AG09319 (cell line): ENCODE measurements at places on chromosomes 13 and 19.

DNA sequence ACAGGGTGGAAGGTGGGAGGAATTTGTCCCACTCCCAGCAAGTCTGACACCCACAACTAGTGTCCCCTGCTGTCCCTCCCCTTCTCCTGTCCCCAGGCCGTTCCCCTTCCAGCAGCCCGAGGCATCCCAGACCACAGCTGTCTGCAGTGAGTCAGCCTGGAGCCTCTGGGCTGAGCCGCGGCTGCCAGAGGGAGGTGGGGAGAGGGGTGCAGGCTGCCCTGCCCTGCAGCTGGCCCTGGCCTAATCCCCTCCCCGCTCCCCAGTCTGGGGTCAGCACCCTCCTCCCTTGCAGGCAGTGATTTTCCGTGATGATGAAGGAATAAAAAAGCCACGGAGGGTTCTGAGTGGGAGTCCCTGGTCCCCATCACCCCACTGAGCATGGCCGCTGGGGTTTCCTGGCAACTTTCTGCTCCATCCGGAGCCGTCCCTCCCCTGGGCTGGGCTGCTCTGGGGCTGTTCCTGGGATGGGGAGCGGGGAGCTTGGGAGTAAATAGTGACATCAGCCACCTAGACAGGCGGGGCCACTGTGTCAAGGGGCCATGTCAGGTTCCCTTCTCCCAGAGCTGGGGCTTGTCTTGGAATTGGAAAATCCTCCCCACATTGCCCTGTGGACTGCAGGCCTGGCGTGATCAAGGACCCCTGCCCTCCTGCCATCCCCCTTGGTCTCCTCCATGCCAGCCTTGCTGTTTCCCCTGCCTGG lies 16.8 kb downstream of the SPC24 start:
- DNase-seq = no peak

- DNase-seq = no peak
Measured at GRCh38 chr19:50959731-50960500, 7.1 kb upstream of the KLK5 start.

GRCh38 chr19:10651851-10652250 lies 2.3 kb upstream of the ILF3 start:
- no peak for DNase-seq

- DNase-seq = no peak
Measured at GRCh38 chr19:5202553-5202952, 138.1 kb downstream of the PTPRS start.

- DNase-seq = no peak
Measured at GRCh38 chr19:55939206-55939605, 7.1 kb upstream of the NLRP13 start.

GRCh38 chr13:94109715-94110374 lies 369.6 kb downstream of the DCT start:
- DNase-seq = no peak

DNA sequence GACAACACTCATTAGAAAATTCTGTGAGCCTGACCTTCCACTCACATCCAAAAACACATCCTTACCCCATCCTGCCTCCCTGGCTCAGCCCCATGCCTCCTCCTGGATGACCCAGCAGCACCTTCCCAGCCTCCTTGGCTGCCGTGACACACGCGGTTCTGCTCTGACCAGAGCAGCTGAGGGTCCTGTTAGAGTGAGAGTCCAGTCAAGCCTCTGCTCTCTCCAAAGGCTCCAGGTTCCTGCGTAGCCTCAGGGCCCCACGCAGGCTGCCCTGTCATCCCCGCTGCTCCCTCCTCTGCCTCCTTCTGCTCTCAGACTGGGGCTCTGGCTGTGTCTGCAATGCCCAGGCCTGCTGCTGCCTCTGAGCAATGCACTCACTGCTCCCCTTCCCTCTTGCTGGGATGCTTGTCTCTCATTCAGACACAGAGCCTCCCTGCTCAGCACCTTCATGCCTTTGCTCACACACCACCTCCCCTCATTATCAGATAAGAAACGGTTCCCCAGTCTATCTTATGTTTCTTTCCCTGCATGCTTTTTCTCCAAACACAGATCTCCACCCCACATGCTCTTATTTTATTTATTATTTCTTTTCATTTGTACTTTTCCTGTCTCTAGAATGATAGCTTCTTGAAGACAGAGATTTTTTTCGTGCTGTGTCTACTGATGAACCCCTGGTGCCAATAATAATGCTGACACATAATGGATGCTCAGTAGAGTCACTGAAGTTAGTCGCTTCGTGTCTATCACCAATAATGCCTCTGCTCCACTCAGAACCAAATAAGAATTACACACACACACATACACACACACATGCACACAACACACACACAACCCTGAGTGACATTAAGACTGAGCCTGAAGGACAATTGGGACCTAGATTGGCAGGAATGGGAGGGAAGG lies 10.2 kb upstream of the SIGLEC6 start:
- no peak for DNase-seq

- DNase-seq = no peak
Measured at GRCh38 chr19:16454351-16454918, 17.3 kb downstream of the EPS15L1 start.

DNA sequence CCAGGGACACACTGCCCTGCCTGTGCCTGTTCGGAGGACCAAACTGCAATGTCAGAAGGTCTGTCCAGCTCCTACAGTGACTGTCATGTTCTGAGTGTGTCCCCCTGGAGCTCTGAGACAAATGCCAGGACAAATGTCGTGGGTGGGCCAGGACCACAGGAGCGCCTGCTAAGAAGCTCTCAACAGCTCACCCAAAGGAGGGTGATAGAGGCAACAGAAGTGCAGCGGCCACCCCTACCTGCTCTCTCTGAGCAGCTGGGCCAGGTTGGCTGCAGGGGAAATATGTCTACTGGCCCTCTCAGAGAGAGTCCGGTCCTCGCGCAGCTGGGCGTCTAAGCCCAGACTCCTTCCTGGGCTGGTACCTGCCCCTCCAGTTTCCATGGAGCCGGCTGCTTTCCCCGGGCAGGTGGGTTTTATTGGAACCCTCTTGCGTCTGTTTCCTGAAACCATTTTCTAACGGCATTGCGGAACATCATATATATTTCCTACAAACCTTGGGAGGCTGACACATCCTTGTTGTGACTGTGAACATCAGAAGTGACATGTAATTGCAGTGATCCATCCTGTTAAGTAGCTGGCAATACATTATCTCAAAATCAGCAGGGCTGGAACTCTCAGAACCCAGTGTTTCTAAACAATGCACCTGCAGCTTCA lies 78.1 kb downstream of the CHST8 start:
- DNase-seq = no peak

DNA sequence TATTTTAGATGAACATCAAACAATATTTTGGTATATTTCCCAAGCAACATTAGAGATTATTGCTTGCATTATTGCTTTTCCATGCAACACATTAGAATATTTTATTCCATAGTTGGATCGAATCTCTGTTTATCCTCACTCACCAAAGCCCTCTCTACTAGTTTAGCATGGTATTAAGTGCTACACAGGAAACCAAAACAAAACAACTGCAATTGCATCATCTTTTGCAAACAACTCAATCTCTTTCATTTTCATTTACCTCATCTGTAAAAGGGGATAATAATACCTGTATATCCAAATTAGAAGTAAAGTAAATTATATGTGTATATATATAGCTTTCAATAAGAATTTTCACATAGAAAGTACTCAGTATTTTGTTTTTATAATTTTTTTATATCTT lies 147.8 kb upstream of the PCDH9 start:
- no peak for DNase-seq

GRCh38 chr13:88136098-88136790 lies 465.1 kb downstream of the SLITRK5 start:
- DNase-seq = no peak

GRCh38 chr13:106474912-106475311 lies 60.5 kb downstream of the EFNB2 start:
- DNase-seq = no peak

- no peak for DNase-seq
Measured at GRCh38 chr19:3620145-3620816, 6.3 kb downstream of the CACTIN start.

DNA sequence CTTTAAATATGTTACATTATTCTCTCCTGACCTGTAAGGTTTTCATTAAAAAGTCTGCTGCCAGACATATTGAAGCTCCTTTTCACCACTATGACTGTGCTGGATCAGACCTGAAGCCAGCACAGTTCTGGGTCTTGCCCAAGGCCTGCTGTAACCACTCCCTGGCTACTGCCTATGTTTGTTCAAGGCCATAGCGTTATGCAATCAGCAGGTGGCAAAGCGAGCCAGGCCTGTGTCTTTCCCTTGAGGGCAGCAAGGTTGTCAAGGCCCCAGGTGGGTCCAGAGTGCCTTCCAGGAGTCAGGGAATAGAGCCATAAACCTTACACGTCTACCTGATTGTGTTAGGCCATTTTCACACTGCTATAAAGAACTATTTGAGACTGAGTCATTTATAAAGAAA lies 496.8 kb upstream of the PCDH9 start:
- DNase-seq = no peak

GRCh38 chr13:42990291-42991232 lies 1.5 kb downstream of the EPSTI1 start:
- DNase-seq = no peak

DNA sequence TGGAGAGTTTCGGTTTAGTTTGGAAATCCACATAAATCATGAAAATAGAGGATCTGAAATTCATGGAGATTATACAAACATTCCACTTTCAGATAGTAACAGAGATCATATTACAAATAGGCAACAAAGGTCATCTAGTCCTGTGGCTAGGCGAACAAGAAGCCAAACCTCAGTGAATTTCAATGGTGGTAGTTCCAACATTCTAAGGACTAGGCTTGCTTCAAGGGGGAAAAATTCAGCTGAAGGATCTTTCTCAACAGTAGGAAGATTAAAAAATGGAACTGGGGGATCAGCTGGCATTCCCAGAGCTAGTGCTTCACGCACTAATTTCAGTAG lies 47.0 kb downstream of the FOXO1 start:
- no peak for DNase-seq

DNA sequence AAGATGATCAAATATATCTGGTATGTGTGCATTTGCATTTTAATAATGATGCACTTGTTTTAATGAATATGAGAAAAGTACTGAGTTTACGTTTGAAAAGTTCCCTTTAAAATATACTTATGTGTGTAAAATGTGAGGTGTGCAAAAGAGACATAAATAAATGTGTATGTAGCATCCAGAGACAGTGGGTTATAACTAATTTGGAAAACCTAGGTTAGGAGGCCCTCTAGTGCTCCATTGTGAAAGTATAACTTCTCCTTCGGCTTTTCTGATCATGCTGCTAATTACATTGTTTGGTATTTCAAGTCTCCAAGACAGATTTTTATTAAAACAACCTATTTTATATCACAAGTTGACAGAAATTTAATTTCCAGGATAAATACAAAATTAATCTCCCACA lies 30.1 kb downstream of the SCEL start:
- no peak for DNase-seq

DNA sequence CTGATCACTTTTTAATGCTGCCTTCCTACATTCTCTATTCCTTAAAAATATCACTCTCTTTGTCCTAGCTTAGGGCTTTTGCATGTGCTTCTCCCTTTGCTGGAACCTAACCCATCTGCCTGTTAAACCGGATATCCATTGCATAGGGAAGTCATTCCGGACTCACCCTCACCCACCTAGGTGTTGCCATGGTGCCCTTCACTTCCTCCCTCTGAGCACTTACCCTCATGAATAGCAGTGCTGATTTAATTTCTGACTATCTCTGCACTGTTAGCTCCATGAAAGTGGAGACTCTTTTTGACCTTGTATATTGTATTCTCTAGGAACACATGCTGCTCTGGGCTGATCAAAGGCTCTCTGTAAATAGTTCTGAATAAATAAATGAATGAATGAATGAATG lies 401.9 kb downstream of the PCDH20 start:
- no peak for DNase-seq

DNA sequence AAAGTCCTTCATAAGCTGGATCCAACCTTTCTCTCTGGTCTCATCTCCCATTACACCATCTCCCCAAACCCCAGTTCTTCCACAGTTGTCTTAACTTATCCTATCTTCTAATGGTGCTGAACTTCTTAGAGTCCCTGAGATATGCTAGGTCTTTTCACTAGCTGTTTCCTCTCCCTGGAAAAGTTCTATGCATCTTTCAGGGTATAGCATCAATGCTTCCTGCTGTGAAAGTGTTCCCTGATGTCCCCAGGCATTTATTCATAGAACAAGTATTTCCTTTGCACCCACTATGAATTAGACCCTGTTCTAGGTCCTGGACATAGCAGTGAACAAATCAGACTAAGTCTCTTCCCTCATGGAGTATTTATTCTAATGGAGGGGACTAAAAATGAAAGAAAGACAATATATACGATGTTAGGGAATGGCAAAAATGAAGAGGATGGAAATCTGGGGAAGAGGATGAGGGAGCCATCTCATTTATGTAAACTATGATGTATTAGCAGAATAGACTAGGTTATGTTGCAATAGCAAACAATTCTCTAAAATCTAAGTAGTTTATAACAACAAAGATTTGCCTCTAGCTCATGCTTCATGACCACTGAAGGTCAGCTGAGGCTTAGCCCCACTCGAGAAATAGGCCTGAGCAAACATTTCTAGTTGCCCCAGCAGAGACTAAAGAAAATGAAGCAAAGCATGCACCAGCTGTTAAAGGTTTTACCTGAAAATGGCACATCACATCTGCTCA lies 120.0 kb downstream of the CYSLTR2 start:
- no peak for DNase-seq

DNA sequence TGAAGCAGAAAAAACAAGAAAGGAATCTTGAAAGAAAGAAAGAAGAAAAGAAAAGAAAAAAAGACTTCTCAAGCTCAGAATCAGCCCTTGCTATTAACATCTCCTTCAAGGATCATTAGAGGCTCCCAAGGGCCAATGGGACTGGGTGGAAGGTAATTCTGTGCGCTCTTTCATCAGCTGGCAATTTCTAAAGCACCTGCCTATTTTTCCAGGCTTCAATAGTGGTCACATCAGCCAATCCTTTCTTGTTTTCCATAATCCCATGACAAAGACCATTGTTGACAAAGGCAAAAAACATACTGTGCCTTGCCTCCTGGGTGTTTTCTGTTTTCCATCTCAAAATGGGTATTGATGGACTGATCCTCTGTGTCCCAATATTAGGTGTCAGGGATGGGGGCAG lies 88.2 kb upstream of the TSC22D1 start:
- DNase-seq = no peak

- DNase-seq = no peak
Measured at GRCh38 chr13:41075034-41075433, 13.7 kb downstream of the WBP4 start.

- no peak for DNase-seq
Measured at GRCh38 chr13:73948848-73949529, 185.2 kb downstream of the KLF12 start.

DNA sequence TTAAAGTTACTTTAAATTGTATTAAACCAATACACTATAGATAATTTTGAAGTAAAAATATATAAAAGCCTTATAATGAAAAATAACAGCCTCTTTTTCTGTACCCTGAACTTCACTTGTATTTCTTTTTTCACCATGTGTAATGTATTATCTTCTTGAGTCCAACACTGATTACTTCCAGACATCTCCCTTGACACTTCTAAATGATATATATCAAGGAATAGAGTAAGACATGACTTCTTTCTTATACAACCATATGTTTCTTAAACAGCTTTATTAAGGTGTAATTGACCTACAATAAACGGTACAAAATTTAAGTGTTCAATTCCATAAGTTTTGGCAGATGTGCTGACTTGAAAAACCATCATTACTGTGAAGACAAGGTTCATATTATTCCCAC lies 531.9 kb downstream of the OLFM4 start:
- no peak for DNase-seq
